ENCODE measurements at places on chromosomes 12 and 14. TPM values are rescaled to one million over a fixed set of nuclear protein-coding genes. Genes with fewer than 3 reads are reported as not detected.

- DNase-seq: peak; percentile 97
Measured at GRCh38 chr12:13044002-13044905, at the start of gene FAM234B. Gene FAM234B, plus strand, starts transcription at chr12:13044381. Its CDS starts 23 bp downstream, at chr12:13044404.

PCED1B gene
- 53.4 TPM for total RNA-seq

GRCh38 chr12:108547686-108548085 is 13.3 kb downstream of the SART3 start:
- DNase-seq: no peak

DNA sequence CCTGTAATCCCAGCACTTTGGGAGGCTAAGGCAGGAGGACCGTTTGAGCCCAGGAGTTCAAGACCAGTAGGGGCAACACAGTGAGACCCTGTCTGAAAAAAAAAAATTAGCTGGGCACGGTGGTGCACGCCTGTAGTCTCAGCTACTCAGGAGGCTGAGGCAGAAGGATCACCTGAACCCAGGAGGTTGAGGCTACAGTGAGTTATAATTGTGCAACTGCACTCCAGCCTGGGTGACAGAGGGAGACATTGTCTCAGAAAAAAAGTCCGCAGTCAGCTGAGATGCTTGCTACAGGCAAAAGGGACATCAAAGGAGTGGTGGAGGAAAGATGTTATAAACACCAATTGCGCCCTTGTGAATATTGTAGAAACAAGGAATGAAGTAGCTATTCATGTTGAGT is 77.8 kb downstream of the NDUFA12 start:
- no peak for DNase-seq

COQ10A gene
- total RNA-seq: 13.0 TPM

TMEM233 gene
- total RNA-seq: not detected

ASCL1 gene
- total RNA-seq: not detected

LAG3 gene
- 1.0 TPM for total RNA-seq

Data from upper lobe of left lung (tissue), 6 donors.